Tracheal epithelial cell (primary cell): ENCODE measurements at places on chromosomes 6 and 20. TPM values are rescaled to one million over a fixed set of nuclear protein-coding genes. Genes with fewer than 3 reads are reported as not detected.

The TGM2 gene
- total RNA-seq: 2.6 and 67.5 TPM in 2 replicates

The SNAP91 gene
- not detected in 2 replicates for total RNA-seq

The KIF13A gene
- total RNA-seq: 28.9 and 36.0 TPM in 2 replicates

The TBC1D20 gene
- total RNA-seq: 31.5 and 36.1 TPM in 2 replicates

The ADGB gene
- not detected in 2 replicates for total RNA-seq

The TGM3 gene
- under 0.01 and 0.43 TPM in 2 replicates for total RNA-seq

The CGA gene
- not detected in 2 replicates for total RNA-seq

The SLC35D3 gene
- total RNA-seq: under 0.01 TPM in 1 of 2 replicates, not detected in the other

The PRRT1 gene
- total RNA-seq: not detected in 2 replicates

The CFAP206 gene
- 0.48 TPM in 1 of 2 replicates, not detected in the other for total RNA-seq

The BPIFB2 gene
- not detected in 2 replicates for total RNA-seq

The ZSCAN26 gene
- total RNA-seq: 7.9 and 8.7 TPM in 2 replicates

The DDX43 gene
- 0.43 and 0.48 TPM in 2 replicates for total RNA-seq

The RSPH9 gene
- 0.21 and 0.24 TPM in 2 replicates for total RNA-seq

The KHDC1L gene
- not detected in 2 replicates for total RNA-seq

The PRSS16 gene
- total RNA-seq: 5.5 and 6.7 TPM in 2 replicates

The GHRH gene
- total RNA-seq: not detected in 2 replicates

The HLA-DOB gene
- total RNA-seq: 0.72 and 1.9 TPM in 2 replicates

The UBE3D gene
- 7.7 and 13.4 TPM in 2 replicates for total RNA-seq

The TENT5A gene
- 5.5 and 9.4 TPM in 2 replicates for total RNA-seq

The LBP gene
- not detected in 2 replicates for total RNA-seq

The IGF2R gene
- total RNA-seq: 107 and 118 TPM in 2 replicates

The NINL gene
- total RNA-seq: 5.1 and 5.3 TPM in 2 replicates

The MYLK2 gene
- total RNA-seq: not detected in 2 replicates

The EPPIN gene
- total RNA-seq: not detected in 2 replicates

The CD24 gene
- total RNA-seq: 1,439 and 1,607 TPM in 2 replicates

The PNPLA1 gene
- not detected in 2 replicates for total RNA-seq

The C20orf204 gene
- total RNA-seq: 0.24 and 0.85 TPM in 2 replicates

The C6orf52 gene
- 0.96 and 1.3 TPM in 2 replicates for total RNA-seq

The SLC22A2 gene
- total RNA-seq: 3.9 TPM in 1 of 2 replicates, not detected in the other

The RALY gene
- 58.0 and 73.5 TPM in 2 replicates for total RNA-seq

The CD93 gene
- 0.21 and 0.24 TPM in 2 replicates for total RNA-seq

The SLC16A10 gene
- total RNA-seq: not detected in 2 replicates

The LINC00237 gene
- total RNA-seq: not detected in 2 replicates

The SLC13A3 gene
- total RNA-seq: 5.5 and 8.1 TPM in 2 replicates

The HLA-F gene
- total RNA-seq: 13.4 and 36.6 TPM in 2 replicates

The C20orf144 gene
- 0.24 TPM in 1 of 2 replicates, not detected in the other for total RNA-seq

The SLC17A3 gene
- 0.72 TPM in 1 of 2 replicates, not detected in the other for total RNA-seq

The CEP85L gene
- 4.7 and 9.9 TPM in 2 replicates for total RNA-seq

The SNPH gene
- total RNA-seq: 2.6 and 3.4 TPM in 2 replicates

The IPCEF1 gene
- under 0.01 TPM in 2 replicates for total RNA-seq

The BMP6 gene
- 1.1 and 2.2 TPM in 2 replicates for total RNA-seq

The PREX1 gene
- total RNA-seq: under 0.01 and 0.24 TPM in 2 replicates

The NDRG3 gene
- total RNA-seq: 15.1 and 16.6 TPM in 2 replicates

The GSTA3 gene
- not detected in 2 replicates for total RNA-seq

The SLC32A1 gene
- not detected in 2 replicates for total RNA-seq

The BTNL2 gene
- total RNA-seq: not detected in 2 replicates

The TNFAIP3 gene
- 2.1 and 124 TPM in 2 replicates for total RNA-seq

The ECT2L gene
- total RNA-seq: under 0.01 and 0.21 TPM in 2 replicates

The EYS gene
- under 0.01 and 0.64 TPM in 2 replicates for total RNA-seq

The PI16 gene
- total RNA-seq: under 0.01 TPM in 1 of 2 replicates, not detected in the other

The AURKA gene
- total RNA-seq: 6.4 and 9.6 TPM in 2 replicates

The TULP4 gene
- 119 and 166 TPM in 2 replicates for total RNA-seq

The TMEM217 gene
- 4.8 TPM in 1 of 2 replicates, not detected in the other for total RNA-seq

The RTEL1 gene
- total RNA-seq: 2.8 and 5.3 TPM in 2 replicates

The MYCT1 gene
- 0.64 and 0.72 TPM in 2 replicates for total RNA-seq
